SJSA1 (cell line): ENCODE measurements at places on chromosomes 7 and 10. TPM values are rescaled to one million over a fixed set of nuclear protein-coding genes. Genes with fewer than 3 reads are reported as not detected.

GRCh38 chr10:116208956-116209567 is 63.9 kb downstream of the GFRA1 start:
- no peak for DNase-seq

DNA sequence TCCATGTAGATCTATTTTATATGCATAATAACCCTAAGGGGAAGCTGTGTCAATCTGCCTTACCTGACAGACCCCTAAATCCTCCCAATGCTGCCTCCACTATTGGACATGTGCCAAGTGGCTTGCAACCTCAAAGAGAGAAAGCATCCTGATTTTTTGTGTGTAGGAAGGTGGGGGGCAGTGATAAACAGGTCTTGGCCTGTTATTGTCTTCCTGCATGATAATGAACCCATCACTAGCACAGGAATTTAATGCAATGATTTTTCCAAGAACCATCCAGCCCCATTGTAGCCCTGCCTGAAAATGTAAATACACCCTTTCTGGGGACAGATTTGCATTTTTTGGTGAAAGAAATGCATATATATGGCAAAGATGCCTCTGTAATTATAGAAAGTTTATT is 850.2 kb downstream of the LRMDA start:
- DNase-seq, result no peak

The A1CF gene
- not detected in 2 replicates for total RNA-seq

GRCh38 chr7:107622429-107622828 is 38.2 kb upstream of the SLC26A4 start:
- DNase-seq, result no peak

- no peak for DNase-seq
Measured at GRCh38 chr10:106619346-106619745, 545.2 kb downstream of the SORCS1 start.

DNA sequence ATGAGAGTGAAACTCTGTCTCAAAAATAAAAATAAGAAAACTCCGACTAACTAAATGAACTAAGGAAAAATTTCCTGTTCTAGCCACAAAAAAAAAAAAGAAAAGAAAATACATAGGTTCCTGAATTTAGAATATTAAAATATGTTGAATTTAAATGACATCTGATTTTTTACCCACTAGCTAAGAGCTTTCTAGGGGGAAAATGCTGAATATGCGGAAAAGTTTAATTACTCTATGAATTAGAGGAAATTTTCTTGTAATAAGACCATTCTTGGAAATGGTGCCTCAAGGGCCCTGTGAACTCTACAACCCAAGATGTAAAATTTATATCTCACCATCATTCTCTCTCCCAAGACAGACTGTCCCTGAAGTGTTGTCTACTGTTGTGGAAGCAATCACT is 165.0 kb upstream of the CALN1 start:
- DNase-seq, result no peak

DNA sequence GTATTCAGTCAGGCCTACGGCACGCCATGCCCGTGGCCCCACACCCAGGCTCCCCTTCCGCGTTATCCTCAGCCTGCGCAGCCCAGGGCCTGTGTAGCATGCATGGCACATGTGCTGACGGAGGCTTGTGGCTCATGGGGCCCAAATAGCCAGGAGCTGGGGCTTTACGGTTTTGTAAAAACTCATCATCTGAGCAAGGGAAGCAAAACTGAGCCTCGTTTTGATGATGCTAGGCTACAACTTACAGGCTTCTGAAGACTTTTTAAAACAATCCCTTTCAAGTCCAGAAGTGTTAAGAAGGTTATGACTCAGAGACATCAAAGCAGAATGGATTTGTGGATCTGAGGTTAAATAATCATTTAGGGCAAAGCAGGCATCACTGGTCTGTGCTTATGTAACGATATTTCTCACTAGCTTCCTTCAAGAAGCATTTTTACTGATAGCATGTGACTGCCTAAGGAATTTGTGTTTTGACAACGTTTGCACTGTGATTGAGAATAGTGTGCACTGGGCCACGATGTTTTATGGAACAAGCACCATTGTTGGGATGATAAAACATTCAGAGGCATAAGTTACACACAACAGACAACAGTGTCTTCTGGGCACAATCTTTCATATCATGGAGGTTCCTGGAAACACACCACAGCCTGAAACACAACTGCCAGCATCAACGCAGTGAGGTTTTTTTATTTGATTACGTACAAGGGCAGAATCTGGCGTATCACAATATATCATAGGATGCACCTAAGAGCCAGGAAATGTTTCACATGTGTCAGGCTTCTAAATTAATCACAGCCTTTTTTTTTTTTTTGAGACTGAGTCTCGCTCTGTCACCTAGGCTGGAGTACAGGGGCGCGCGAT is 274.3 kb downstream of the CCDC3 start:
- no peak for DNase-seq

GRCh38 chr7:11412036-11412435 is 420.0 kb downstream of the THSD7A start:
- no peak for DNase-seq

GRCh38 chr7:51102828-51103227 is 213.8 kb downstream of the COBL start:
- no peak for DNase-seq
